ENCODE measurements at places on chromosomes 1 and 21.

GRCh38 chr1:212491454-212491853, 58.7 kb downstream of the NENF start:
- DNase-seq, result no peak

GRCh38 chr1:227758366-227758765, 23.1 kb downstream of the SNAP47 start:
- no peak for DNase-seq

DNA sequence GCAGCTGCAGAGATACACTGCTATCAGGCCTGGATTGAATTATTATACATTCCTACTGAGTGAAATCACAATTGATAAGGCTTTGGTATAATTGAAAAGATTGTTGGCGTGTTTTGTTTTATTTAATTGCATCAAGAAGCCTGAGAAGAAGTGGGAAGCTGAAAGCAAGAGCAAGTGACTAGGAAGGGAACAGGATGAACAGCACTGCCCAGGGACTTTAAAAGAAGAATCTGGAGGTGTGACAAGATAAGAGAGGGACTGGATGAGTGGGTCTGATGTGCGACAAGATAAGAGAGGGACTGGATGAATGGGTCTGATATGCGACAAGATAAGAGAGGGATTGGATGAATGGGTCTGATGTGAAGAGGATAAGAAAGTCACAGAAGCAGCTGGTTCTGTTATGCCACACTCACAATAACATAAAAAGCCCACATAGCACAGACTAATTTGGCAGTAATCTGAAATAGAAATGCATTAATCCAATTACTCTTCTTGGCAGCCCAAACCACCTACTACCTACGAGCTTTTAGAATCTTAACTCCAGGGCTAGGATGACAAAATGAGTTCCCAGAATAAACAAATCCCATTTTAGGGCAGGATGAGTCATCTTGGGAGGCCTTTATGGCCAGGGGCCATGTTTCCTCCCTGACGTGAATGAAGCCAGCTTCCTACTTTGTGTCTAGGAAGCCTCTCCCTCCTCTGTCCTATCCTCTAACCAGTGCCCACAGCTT, 129.7 kb downstream of the DUSP10 start:
- peak; percentile 52 for DNase-seq

- DNase-seq, result no peak
Observed at GRCh38 chr1:183218027-183218618, 32.1 kb downstream of the LAMC2 start.

GRCh38 chr1:222798975-222799374, 15.9 kb upstream of the DISP1 start:
- no peak for DNase-seq

- no peak for DNase-seq
Observed at GRCh38 chr1:114154963-114155322, 1.3 kb upstream of the SYT6 start.

DNA sequence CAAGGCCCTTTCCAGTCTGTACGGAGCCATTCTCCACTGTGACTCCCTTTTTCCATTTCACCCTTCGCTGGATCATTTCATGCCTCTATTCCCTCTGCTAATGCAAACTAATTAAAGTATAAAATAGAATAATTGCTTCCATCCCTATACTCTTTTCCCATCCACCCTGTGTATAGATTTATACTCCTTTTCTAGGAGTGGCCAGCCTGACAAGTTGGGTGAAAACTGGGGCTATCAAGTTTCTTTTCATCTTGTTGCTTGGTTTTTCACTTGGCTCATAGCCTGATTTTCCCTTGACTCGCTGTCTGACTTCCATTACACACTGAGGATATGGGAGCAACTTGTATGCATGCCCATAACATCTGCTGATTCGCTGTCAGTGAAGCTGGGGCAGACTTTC, 107.0 kb downstream of the PLXNA2 start:
- DNase-seq, result peak; percentile 15

DNA sequence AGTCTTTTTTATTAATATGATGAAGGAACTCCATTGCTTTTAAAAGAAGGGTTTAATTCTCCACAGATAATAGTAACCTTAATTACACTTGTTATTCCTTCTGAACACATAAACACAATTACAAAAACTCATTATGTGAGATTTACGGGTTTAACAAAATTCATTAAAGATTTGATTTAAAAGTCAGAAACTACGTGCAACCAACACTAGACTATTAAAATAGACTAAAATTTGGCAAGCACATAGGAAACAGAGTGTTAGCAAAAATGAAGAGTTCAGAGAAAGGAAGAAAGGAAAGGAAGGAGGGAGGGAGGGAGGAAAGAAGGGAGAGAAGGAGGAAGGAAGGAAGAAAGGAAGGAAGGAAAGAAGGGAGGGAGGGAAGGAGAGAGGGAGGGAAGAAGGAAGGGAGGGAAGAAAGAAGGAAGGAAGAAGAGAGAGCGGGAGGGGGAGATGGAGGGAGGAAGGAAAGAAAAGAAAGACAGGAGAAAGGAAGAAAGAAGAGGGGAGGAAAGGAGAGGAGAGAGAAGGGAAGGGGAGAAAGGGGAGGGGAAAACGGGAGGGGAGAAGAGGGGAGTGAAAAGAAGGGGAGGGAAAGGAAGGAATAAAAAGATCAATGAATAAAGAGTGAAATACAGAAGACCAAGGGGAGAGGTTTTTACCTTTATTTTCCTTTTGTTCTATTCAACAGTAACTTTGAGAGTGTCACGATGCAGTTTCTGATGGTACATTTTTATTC, 123.4 kb upstream of the LYPLAL1 start:
- DNase-seq, result no peak

DNA sequence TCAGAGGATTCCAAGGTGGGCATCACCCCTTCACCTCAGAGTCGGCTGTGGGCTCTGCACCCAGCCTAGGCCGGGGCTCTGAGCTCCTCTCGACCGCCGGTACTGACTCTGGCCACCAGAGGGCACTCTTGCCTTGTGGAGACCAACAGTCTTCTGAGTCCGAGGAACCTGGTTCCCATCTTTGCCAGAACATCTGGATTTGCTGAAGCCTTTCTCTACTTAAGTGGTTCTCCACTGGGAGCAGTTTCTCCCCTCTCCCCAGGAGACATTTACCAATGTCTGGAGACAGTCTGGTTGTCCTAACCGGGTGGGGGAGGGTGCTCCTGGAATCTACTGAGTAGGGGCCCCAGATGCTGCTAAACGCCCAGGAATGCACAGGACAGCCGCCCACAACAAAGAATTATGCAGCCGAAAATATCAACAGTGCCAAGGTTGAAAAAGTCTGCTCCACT, 9.4 kb downstream of the ETV3L start:
- peak; percentile 61 for DNase-seq

DNA sequence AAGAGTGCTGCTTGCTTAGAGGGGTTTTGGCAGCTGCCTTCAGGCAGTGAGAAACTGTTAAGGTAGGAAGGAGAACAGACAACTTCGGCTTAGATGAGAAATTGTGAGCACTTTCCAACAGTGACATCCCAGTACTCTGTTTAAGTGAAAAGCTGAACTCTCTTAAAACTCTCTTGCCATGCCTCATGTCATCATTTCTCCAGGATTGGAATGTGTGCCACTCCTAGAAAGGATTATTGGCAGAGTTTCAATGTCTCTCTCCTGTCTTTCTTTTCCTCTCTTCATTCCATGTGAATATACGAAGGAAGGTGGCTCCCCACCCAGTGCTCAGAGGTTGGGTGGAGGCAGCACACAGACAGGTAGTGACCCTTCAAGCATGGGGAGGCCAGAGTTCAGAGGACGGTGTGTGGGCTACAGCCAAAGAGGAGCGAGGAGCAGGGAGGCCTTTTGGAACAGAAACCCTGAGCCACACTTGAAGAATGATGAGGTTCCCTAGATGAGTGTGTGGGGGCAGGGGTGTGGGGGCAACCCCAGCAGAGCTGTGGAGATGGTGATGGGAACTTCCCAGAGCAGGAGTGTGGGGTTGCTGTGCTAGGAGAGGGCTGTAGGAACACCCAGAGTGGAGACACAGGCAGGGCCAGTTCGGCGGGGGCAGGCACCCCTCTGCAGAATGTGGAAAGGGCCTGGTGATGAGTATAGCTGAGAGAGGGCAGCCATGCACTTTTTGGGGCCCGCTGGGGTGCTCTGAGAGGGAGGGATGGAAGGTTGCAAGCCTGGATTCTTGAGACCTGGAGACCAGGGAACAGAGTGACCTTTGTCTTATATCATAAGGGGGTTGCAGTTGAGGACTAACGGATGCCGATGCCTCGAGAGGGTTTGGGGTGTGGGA, 58.8 kb downstream of the GALNT2 start:
- DNase-seq, result no peak

Measured in SJSA1 (cell line).